SK-MEL-5 (cell line): ENCODE measurements at places on chromosomes 3 and 15. TPM values are rescaled to one million over a fixed set of nuclear protein-coding genes. Genes with fewer than 3 reads are reported as not detected.

NANOGP8 gene
- not detected in 2 replicates for total RNA-seq

COPG1 gene
- total RNA-seq = 205 and 216 TPM in 2 replicates

DIPK2A gene
- total RNA-seq = 11.5 and 15.2 TPM in 2 replicates

GXYLT2 gene
- 18.2 and 27.2 TPM in 2 replicates for total RNA-seq

NPTN gene
- 67.0 and 83.3 TPM in 2 replicates for total RNA-seq

CADPS gene
- not detected in 2 replicates for total RNA-seq

CAV3 gene
- not detected in 2 replicates for total RNA-seq

COPS2 gene
- 83.3 and 88.8 TPM in 2 replicates for total RNA-seq
